ENCODE measurements at places on chromosomes 2 and 18.

DNA sequence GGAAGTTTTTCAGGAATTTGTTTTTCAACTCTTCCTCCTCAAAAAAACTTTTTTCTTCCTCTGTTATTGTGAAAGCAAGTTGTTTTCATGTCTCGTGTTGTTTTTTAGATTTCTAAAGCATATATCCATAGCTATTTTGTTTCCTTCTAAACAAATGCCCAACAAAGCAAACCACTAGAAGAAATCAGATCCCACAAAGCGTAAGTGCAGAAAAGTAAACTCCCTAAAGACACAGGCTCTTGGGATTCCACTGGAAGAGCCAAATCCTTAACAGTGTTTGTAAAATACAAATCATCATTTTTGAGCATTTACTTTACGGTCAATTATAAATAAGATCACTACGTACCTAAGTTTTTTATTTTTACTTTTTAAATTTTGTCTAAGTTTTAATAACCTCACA lies 21.7 kb upstream of the RIF1 start:
- DNase-seq, result no peak

- no peak for DNase-seq
Measured at GRCh38 chr2:43191947-43192516, 34.4 kb downstream of the ZFP36L2 start.

- no peak for DNase-seq
Measured at GRCh38 chr2:31992025-31992579, 18.7 kb downstream of the MEMO1 start.

GRCh38 chr2:218081063-218081462 lies 12.0 kb downstream of the RUFY4 start:
- no peak for DNase-seq

DNA sequence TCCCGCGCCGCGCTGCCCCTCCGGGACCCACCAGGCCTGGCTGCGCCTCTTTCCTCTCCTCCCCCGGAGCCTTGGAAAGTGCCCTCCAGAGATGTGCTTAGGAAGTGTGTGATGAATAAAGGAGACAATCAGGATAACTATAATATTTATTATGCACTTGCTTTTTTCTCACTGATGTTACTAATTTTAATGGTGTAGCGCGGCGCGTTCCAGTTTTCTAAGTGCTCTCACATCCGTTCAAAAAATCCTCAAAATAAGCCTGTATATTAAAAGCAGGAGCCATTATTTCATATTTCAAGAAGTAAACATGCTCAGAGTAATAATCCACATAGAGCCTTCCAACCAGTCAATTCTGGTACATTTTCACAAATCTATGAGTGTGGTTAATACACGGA lies 941 bp upstream of the MPPE1 start:
- DNase-seq, result peak; percentile 13
